ENCODE measurements at places on chromosomes 6 and 20.

DNA sequence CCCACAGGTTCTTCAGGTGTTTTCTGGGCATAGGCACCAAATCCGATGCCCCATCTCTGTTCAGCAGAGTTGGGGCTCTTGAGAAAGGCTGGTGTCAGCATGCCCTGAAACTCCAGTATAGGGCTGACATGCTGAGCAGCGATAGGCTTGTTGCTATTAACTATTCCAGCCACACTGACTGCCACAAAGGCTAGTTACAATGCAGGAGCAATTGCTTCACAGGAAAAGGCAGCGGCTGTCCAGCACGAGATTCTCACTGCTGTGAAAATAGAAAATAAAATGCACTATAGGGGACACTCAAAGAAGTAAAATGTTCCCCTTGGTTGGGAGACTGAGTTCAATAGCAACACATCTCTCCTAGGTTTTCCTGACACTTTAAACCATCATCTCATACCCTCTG lies 112.4 kb downstream of the BFSP1 start:
- no peak for DNase-seq

GRCh38 chr20:48616481-48616880 lies 211.3 kb downstream of the PREX1 start:
- no peak for DNase-seq

DNA sequence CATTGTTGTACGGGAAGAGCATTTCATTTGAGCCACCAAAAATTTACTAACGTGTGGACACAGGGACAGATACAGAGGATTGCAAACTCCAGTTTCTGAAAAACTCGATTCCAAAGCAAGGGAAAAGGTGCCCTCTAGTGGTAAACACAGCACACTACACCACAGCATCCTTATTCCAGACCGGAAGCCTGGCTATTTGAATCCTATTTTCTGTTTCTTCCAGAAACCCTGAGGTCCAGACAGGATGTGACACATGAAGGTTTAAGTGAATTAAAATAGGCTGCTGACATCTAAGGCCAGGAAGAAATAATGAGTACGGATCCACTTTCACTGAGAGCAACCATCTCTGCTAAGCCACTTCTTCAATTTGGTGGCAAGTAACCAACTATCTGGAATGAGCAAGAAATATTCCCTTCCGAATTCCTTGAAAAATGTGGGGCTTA lies 31.8 kb upstream of the GMPR start:
- DNase-seq = peak; percentile 88

DNA sequence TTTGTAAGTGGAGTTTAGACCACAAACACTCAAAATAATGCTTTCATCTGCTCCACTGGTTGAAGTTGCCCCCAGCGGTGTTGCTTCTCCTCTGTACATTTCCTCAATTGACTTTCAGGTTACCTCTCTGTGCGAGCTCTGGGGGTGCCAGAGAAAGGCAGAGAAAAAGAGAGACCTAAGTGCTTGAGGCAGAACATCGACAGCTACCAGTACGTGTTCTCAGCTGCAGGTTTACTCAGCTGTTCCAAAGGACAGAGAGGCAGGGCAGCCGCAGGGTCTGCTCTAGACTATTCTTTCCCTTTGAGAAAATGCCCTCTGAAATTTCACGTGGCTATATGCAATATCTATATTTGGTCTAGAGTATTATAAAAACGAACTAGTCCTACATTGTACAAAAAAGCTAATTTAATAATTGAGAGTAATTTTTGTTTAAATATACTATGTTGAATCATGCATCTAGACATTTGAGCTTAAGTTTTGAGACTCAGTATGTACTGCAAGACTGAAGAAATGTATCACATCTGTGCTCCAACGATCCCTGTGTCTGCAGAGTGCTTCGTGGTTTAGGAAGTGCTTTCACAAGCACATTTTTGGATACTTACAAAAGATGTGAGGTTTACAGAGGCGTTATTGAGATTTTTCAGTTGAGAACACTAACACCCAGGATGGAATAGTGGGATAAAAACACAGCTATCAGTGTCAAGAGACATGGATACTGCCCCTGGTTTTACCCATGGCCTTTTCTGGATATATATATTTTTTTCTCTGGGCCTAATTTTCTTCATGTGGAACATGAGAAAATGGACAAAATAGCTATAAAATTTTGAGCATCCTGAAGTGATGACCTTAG lies 453.6 kb upstream of the FLRT3 start:
- DNase-seq = peak; percentile 57

DNA sequence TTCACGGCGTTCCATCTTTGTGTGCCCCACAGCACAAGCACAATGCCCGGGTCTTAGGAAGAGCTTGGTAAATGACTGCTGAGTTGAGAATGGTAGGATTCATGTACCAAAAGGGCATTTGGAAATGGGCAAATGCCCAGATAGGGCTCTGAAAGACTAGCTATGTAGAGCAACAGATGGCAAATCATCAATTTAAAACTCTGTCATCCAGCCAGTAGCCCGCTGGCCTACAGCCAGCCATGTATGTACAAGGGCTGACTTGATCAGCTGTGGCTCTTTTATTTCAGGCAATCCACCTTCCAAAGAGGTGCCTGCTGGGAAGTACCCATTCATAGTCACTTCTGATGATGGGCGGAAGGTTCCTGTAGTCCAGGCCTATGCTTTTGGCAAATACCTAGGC lies 35.1 kb downstream of the NT5E start:
- no peak for DNase-seq

GRCh38 chr6:142189057-142189456 lies 42.0 kb downstream of the VTA1 start:
- no peak for DNase-seq

DNA sequence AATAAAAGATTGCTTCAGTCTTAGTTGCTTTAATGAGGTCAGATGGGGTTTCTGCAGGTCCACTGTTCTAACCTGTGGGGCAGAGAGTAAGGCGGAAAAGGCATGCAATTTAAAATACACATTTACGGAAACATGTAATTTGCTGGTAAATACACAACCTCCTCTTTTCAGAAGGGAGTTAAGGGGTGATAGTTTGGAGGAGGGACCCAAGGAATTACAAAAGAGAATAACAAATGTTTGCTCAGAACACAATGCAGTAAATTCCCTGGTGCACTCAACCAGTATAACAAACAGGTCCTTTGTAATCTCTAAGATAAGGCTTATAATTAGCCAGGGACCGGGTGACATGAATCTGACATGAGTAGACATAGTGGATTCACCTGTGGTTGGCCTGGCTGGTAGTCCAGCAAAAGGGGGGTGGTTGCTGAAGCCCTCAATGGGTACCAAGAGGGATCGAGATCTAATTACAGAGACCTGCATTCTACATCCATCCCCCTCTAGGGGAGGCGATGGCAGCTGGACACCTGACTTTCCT lies 295.1 kb downstream of the PHACTR1 start:
- no peak for DNase-seq

GRCh38 chr20:41475503-41475902 lies 108.9 kb upstream of the EMILIN3 start:
- peak; percentile 28 for DNase-seq

DNA sequence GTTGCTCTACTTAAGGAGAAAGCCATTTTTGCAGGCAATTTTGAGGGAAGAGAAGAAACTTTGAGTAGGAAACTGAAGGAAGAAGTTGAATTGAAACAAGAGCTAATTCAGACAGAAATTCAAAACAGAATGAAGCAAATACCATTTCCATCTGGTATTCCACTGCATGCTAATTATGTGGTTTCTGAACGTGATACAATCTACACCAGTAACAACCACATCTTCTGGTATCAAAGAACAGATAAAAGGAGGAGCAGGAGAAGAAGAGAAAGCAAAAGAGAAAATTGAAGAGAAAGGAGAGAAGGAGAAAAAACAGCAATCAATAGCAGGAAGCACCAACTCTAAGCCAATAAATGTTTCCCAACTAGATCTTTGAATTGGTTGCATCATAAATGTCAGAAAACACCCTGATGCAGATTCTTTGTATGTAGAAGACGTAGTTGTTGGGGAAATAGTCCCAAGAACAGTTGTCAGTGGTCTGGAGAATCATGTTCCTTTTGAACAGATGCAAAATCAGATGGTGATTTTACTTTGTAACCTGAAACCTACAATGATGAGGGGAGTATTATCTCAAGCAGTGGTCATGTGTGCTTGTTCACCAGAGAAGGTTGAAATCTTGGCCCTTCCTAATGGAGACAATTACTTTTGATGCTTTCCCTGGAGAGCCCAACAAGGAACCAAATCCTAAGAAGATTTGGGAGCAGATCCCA lies 132.4 kb downstream of the MACROD2 start:
- DNase-seq = no peak

DNA sequence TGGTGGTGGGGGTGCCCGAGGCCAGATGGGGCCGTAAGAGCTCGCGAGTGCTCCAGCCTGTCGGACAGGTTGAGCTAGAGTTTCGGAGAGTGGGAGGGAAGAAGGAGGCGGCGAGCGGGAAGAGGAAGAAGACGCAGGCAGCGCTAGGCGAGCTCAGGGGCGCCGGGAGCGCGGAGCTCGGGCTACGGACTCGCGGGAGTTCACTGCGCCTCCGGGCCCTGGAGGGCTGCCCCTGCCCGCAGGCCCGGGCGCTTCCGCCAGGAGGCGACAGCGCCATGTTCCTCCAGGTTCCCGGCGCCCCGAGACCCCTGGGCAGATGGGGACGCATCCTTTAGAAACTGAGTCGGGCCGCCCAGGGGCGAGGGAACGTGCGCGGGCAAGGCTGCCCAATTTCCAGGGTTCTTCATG lies 984 bp downstream of the TFAP2C start:
- DNase-seq = peak; percentile 89

DNA sequence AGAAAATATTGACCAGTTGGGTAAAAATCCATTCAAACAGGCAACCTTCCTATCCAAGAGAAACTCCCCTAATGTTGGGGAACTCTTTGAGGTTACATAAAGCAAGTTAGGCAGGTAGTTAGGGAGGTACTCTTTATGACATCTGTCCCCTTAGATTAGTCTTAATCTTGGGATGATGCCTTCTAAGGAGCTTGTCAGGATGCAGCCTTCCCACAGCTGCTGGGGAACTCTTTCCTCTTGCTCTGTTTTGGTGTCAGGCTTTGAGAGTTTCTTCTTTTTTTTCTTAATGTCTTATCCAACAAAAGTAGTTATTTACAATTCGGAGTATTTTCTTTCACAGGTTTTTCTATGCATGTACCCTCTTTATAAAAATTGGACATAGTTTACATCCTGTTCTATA lies 194.8 kb downstream of the CDKAL1 start:
- DNase-seq = no peak

DNA sequence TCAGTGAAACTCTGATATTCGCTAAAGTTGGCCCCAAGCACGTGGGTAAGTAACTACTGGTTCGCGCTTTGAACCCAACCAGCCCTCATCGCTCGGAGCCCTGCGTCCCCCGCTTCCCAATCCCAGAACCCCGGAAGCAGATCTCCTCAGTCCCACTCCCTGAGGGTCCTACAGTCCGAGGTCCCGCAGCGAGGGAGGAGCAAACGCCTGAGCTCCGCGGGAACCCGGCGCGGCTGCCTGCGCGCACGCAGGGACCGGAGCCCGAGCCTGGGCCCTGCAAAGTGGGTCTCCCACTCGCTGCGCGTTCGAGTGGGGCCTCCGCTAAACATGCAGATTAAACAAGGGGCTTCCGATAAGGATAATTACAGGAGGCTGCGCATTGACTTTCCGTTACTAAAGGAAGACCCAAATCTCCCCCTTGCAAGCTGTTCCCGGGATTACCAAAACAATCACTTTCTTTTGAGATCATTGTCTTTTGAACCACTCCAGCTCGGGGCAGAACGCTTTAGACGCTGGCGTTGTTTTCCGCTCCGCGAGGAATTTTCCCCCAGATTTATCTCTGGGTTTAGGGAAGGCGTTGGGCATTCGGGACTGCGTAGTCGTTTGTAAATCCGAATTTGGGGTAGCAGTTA lies 1.3 kb upstream of the VSX1 start:
- no peak for DNase-seq

DNA sequence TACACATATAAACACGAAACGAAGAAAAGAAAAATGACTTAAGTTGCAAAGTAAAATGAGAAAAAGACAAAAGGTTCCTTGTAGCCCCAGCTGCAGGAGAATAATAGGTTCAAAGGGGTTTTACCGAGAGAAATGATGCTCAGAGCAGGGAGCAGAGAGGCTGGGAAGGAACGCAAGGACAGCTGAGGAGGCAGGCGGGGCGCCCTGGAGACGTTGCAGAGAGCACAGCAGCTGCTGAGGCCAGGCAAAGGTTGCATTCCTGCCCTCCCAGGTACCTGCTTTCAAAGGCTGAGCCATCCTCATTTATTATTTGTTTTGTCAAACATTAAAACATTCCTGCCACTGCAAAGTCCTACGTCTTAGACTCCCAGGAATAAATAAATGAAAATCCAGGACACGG lies 16.2 kb upstream of the VAPB start:
- DNase-seq = no peak

GRCh38 chr6:146546443-146547043 lies 2.9 kb downstream of the RAB32 start:
- DNase-seq = peak; percentile 93

DNA sequence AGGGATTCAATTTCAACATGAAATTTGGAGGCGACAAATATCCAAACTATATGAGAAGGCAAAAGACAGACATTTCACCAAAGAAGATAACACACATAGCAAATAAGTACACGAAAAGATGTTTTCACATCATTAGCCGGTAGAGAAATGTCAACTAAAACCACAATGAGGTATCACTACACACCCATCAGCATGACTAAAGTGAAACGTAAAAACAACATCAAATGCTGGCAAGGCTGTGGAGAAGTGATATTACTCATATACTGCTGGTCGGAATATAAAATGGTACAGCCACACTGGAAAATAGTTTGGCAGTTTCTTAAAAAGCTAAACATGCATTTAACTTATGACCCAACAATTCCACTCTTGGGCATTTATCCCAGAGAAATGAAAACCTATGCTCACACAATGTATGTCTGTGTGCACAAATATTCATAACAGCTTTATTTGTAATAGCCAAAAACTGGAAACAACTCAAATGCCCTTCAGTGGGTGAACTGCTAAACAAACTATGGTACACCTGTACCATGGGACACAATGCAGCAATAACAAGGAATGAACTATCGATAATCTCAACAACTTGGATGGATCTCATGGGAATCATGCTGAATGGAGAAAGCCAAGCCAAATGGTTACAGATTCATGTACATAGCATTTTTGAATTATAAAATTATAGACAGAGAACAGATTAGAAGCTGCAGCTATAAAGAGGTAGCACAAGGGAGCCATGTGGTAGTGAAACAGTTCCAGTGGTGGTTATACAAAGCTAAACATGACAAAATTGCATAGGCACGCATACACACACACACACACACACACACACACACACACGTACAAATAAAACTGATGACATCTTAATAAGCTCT lies 8.6 kb downstream of the ADAT2 start:
- peak; percentile 50 for DNase-seq

Data from EH (cell line).